ENCODE measurements at places on chromosomes 7 and 10.

- DNase-seq = peak; percentile 28
Measured at GRCh38 chr7:51060536-51060935, 256.1 kb downstream of the COBL start.

DNA sequence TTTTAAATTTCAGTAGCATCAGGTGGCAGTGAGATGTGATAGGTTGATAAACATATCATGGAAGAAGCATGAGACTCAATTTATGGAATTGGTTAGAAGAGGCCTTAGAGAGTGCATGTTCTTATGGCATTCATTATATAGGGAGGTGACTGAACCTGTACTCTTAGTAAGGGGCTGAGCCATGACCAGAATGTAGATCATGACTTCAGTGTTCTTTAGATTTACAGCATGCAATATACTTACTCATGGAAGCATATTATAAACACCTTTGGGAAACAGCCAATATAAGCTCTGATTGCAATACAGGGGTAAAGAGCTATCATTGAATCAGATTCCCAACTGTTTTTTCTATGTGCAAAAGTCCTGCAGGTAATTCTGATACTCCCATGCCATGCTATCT lies 50.2 kb downstream of the NT5C3A start:
- no peak for DNase-seq

DNA sequence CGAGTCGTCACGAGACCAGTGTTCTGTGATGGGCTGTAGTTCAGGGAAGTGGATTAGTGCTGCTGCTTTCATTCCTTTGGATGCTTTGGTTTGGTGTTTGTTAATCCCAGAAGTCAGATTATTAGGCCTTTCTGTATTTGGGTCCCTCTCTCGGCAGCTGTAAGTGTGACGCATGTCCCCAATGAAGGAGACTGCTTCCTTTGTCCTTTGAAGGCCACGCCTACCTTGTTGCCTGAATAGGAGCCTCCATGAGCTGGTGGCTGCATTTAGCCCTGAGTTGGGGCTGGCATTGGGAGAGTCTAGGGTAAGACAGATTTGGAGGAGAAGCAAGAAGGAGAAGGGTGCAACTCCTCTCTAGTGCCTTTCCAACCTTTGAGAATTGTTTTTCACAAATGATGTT lies 34.5 kb downstream of the DOCK1 start:
- no peak for DNase-seq

DNA sequence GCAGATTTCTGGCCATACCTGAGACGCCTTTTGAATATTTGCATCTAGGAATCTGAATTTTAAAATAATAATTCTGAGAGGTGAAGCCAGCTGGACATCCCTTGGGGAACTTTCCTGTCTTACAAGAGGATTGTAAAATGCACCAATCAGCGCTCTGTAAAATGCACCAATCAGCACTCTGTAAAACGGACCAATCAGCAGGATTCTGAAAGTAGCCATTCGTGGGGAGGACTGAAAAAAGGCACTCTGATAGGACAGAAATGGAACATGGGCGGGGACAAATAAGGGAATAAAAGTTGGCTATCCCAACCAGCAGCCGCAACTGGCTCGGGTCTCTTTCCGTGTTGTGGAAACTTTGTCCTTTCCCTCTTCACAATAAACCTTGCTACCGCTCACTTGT lies 9.9 kb downstream of the PPIF start:
- DNase-seq = no peak

DNA sequence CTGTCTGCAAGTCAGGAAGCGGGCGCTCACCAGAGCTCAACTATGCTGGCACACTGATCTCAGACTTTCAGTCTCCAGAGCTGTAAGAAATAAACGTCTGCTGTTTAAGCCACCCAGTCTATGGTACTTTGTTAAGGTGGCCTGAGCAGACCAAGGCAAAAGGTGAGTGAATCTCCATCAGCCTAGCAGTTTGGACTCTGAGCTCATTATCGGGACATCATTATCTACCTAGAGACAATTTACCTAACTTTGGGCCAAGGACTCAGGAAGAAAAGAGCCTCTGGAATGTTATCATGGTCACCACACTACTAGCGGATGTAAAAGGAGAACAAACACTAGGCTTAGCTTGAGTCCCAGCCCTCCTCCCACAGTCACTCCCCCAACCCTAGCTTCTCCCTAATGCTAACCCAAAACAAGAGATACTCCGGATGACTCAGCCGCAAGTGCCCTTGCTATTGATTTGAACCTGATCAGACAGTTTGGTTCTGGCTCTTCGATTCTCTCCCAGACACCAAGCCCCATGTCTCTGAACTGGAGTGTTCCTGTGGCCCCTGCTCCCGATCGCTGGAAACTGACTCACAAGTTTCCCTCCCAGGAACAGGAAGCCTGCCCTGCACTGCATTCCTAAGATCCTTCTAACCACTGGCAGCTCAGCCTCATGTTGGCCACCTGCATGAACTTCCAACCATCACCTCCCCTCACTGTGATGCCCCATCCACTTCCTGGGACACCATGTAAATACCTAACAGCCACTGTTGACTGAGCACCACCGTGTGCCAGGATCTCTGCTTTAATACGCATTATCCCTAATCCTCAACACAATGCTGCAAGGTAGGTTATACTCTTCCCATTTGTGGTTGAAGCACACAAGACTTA lies 34.5 kb downstream of the CREB3L2 start:
- peak; percentile 69 for DNase-seq

DNA sequence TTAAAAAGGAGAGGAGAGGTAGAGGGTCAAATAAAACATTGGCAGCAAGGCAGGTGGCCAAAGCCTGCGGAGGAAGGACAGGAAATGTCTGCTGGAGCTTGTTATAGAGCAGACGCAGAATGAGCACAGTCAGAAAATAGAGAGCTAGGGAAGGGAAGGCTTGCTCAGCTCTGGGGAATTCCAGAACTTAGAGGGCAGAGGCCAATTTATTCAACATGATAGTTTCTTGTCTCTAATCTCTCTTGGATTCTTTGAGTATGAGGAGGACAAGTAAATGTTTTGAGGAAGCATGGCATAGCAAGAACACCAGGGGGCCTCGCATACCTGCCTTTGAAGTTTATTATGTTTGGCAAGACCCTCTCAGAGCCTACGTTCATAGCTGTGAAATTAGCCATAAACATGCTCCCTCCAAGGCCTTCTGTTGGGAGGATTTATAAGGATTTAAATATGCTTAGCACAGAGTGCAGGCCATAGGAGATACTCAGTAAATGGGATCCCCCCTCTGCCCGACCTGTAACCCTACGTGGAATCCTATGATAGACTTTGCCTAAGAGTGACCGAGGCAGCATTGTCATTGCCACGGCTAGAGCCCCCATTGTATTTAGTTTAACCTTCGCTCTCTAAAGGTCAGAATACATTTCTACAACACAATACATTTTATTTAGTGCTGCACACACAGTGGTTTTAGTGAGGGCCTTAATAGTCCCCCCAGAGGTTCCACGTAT lies 293.9 kb downstream of the CCDC3 start:
- DNase-seq = peak; percentile 44

GRCh38 chr10:98139431-98139830 lies 5.0 kb downstream of the R3HCC1L start:
- DNase-seq = no peak

- DNase-seq = no peak
Measured at GRCh38 chr7:4163565-4164203, 518.4 kb upstream of the FOXK1 start.

DNA sequence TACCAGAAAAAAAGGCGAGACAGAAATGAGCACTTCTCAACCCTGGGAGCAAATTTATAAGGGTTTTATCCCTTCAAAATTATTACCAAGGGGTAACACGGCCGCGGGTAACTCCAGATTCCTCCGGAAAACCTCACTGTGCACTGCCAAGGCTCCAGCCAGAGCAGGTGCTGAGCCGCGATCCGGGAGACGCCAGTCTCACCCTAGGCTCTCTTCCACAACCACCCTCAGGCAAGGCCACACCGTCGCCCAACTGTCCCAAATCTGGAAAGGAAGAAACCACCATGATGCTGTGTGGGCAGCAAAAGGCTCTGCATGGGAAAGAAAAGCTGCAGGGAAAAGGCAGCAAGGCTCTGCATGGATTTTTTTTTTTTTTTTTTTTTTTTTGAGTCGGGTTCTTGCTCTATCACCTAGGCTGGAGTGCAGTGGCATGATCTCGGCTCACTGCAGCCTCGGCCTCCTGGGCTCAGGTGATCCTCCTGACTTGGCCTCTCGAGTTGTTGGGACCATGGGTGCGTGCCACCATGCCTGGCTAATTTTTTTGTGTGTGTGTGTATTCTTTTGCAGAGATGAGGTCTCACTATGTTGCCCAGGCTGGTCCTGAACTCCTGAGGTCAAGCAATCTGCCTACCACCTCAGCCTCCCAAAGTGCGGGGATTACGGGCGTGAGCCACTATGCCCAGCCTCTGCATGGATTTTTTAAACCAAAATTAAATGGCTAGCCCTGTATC lies 39.0 kb downstream of the MAD1L1 start:
- DNase-seq = no peak

DNA sequence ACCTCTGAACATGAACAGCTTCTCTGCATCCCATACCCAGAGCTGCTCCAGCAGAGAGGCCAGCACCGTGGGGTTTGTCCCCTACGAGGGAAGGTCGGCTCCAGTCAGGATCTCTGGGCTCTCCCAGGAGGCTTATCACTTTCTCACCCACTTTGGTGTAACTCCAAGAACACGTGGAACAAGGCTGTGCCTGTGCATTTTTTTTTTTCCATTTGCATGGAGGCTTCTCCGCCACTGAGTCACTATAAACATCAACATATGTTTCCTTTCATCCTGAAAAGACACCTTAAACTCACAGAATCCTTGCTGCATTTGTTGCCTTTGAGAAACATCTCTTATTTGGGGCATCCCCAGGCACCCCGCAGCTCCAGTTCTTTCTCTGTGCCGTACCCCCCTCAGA lies 29.4 kb upstream of the ECHDC3 start:
- no peak for DNase-seq

DNA sequence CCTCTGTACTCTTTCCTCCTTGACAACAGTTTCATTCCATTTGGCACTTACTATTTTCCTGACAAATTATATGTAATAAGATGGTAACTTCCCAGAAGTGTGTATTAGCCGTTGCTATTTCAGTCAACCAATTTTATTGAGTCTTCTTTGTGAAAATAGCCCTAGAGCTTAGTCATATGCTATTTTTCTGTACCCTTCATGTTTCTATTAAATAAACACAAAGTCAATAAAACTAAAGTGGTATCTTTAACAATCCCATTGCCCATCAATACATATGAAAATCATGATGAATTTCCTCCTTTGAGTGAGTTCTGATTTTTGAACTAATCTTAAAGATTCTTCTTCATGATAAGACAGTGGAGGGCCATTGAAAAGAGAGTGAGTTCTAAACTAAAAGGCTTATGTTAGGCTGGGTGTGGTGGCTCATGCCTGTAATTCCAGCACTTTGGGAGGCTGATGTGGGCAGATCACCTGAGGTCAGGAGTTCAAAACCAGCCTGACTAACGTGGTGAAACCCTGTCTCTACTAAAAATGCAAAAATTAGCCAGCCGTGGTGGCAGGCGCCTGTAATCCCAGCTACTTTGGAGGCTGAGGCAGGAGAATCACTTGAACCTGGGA lies 5.9 kb upstream of the MYPN start:
- DNase-seq = peak; percentile 66

DNA sequence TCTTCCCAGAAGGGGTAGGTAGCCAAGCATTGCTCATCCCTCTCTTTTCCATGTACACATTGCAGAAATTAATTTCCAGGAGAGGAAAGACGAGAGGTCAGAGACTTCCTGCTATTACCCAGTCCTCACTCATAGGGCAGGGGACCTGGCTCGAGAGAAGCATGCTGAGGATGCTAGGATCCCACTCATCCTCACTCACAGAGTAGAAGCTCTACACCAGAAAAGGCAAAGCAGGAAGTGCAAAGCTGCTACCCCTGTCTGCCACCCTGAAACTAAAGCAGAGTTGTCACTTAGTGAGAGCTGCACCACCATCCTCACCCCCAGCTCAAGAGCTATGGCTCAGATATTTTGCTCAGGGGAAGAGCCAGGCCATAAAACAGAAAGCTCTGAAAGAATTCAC lies 9.9 kb downstream of the OR9A2 start:
- DNase-seq = no peak

- no peak for DNase-seq
Measured at GRCh38 chr7:12625836-12626235, 55.3 kb downstream of the SCIN start.

GRCh38 chr7:94848531-94848930 lies 58.9 kb upstream of the PPP1R9A start:
- no peak for DNase-seq

DNA sequence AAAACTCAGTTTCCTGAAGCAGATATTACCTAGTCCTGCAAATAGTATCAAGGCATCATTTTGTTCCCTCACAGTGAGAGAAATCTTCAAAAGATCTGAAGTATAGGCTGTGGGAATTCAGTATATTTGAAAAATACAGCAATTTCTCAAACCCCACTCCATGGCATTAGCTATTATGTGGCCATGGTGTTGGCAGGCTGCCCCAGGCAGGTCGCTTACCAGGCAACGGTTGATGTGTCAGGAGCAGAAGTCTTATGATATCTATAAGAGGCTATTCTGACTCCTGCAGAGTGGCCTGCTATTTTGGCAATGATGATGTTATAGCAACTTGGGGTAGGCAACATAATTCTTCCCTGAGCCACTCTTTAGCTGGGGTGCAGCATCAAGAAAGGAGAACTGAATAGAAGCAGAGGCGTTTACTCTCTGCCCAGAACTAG lies 187.9 kb downstream of the PLXDC2 start:
- DNase-seq = peak; percentile 6

DNA sequence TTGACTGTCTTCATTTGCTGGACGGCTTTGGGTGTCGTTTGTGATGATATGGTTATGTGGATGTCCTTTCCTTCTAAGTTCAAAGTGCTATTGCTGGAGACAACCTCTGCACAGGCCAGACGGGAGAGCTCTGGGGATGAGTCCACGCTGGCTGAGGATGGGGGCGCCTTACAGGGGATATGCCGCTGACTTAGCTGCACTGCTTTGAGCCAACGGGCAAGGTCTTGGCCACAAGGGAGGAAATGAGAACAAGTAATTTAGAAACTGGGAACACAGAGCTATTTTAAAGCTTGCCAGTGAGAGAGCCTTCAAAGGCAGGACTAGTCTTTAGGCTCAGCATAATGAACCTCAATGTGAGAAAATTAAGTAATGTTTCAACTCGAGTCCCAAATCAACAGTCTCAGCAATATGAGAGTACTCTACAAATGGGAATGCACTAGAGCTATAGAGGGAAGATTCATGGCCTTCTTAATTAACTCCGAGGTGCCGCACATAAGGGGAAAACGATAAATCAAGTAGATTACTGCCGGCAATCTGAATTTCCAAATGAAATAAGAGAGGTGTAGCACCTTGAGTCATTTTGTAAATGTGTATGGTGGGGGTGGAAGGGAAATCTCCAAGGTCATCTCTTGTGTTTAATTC lies 209.3 kb downstream of the JAZF1 start:
- DNase-seq = no peak

DNA sequence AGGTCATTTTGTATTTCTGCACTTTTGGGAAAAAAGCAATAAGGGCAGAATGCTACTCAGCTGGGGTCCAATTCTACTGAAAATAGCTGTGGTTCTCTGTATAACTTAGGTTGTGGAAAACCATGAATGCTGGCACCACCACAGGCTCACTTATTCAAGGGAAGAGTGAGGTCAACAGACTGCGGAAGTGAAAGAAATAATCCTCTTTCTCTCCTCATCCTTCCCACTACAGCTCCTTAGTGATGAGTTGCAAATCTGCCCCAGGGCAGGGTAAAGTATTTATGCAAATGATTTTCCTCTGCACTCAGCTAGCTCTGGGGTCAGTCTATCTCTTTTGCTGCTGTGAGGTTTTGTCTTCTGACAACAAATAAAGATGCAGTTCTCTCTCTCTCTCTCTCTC lies 74.1 kb upstream of the PTPRZ1 start:
- DNase-seq = no peak
